ENCODE measurements at places on chromosomes 7 and 10.
A peak's percentile ranks its signal among the peaks of the same experiment; 100 is the strongest.

DNA sequence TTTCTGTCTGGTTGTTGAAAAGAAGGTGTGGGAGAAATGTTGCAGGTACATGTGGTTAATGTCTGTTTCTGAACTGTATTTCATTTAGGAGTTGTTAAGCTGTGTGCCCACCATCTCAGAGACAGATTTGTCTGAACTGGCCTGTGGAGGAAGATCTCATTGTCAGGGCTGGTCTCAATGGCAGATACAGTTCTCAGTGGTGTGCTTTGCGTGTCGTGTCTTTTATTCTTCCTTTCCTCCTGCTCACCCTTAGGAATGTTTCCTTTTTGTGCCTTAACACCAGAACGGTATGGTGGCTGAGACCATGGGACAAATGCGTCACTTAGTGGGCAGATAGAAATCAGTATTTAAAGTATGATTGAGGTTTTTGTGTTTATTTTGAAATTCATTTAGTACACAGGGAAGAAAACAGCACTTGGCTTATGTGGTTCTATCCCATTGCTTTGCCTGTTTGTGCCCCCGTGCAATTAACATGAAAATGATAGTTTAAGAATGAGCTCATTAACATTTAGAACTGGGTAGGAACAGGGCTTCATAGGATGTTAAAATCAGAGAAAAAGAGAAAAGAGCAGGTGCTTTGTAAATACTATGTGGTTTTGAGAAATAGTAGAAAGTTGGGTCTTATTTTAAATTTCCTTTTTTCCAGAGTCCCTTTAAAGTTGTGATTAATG is 112.6 kb downstream of the AUTS2 start:
- DNase-seq, result no peak

- DNase-seq, result no peak
These were observed 147.2 kb downstream of the MAPK8 start for GRCh38 chr10:48453451-48454301.

DNA sequence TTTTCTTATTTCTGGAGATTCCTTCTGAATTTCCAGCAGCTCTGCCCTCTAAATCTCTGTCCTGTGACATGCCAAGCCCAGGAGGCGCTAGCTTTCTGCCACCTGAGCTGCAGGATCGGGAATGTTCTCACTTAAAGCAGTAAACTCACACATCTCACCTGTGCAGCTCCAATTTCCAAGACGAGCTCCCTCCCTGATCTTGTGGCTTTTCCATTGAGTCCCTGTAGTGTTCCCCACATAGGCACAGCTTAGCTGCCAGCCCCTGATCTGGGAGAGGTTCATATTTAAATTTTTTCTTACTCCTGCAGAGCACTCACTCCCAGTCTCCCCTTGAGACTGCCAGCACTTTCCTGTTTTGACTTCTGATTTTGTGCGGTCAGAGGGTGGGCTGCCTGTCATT is 479.3 kb downstream of the GLRX3 start:
- DNase-seq, result no peak

DNA sequence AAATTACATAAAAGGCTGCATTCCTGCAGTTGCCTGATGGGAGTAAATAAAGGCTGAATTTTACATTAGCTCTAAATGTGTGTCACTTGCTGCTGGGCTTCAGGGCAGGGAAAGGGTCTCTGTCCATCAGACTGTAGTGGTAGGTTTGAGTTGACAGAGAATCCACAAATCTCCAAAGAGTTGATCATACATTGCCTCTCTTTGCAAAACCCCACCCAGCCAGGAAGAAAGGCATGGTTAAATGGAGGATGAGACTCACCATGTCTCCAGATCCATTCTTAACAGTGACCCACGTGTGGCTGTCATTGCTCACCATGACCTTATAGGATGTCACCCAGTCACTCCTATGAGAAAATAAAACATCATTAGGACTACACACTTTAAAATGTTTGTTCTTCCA is 92.8 kb downstream of the CPXM2 start:
- no peak for DNase-seq

- DNase-seq, result no peak
These were observed 12.6 kb upstream of the SLC16A12 start for GRCh38 chr10:89547853-89548513.

- DNase-seq, result no peak
These were observed 291.5 kb downstream of the SDK1 start for GRCh38 chr7:3592401-3593134.

DNA sequence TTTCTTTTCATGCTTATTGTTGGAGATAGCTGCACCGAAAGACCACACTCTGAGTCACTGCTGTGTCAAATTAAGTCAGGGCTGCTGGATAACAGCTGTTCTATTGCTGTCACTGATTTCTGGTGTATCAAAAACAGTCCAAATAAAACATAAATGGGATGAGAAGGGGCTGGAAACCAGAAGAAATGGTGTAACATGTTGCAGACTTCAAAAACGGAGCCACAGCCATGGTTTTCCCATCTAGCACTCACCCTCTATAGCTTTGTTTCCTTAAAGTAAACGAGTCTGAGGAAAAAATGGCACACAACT is 103.3 kb upstream of the DIP2C start:
- DNase-seq, result no peak

- no peak for DNase-seq
These were observed 82.9 kb upstream of the PDGFA start for GRCh38 chr7:602341-603141.

DNA sequence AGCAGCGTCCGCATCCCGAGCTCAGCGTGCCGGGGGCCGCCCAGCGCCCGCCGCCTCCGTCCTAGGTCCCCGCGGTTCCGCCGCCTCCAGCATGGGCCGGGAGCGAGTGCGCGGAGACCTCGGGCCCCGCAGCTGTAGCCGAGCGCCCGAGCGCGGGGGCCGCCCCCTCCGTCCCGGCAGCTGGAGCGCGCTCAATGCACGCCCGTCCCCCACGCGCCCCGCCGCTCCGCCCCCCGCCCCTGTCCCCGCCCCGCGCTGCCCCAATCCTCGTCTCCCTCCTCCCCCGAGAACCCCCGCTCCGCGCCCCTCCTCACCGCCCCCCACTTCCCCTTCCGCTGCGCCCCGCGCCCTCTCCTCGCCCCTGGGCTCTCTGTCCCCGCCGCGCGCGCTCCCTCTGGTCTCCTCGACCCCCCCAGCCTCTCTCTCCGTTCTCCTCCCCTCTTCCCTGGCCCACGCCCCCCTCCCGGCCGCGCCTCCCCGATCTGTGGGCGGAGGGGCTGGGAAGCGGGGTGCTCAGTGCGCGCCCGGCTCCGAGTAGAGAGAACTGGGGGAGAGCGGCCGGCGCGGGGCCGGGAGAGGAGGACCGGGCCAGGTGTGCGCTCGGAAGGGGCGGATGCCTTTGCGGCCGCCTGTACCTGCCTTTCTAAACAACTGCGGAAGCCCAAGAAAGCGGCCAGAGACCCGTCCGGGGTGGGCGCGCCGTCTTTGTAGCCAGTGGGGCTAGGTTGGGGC is at the start of gene VIPR2:
TSS of gene VIPR2 (minus strand) at position 110 of the 732 bp plus-strand sequence. CDS start at position 14, 96 bp downstream.
- DNase-seq, result no peak

DNA sequence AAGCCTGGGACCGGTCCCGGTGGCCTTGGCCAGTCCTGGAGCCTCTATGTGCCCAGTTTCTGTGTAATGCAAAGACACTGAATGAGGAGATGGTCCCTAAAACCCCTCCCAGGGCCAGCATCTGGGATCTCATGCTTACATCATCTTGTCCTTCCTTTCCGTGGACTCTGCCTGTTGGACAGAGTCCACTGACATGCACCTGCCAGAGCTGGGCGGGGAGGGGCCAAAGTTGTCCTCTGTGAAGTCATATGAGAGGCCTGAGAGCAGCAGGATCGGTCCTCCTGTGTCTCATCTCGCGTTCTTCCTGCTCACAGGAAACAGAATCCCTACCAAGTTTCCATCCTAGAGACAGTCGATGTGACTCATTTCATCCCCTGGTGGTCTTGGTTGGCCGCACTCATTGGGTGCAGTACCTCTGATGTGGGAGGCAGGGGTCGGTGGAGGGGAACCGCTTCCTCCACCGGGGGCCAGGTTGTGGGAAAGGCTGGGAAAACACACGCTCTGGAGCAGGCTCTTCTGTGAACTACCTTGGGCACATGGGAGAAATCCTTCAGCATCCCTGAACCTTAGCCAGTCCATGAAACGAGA is 389.6 kb upstream of the PODXL start:
- DNase-seq, result no peak

- DNase-seq, result no peak
These were observed 353.2 kb downstream of the GPAM start for GRCh38 chr10:111830359-111830758.

GRCh38 chr10:9898633-9899395 is 1118.9 kb upstream of the CELF2 start:
- no peak for DNase-seq

DNA sequence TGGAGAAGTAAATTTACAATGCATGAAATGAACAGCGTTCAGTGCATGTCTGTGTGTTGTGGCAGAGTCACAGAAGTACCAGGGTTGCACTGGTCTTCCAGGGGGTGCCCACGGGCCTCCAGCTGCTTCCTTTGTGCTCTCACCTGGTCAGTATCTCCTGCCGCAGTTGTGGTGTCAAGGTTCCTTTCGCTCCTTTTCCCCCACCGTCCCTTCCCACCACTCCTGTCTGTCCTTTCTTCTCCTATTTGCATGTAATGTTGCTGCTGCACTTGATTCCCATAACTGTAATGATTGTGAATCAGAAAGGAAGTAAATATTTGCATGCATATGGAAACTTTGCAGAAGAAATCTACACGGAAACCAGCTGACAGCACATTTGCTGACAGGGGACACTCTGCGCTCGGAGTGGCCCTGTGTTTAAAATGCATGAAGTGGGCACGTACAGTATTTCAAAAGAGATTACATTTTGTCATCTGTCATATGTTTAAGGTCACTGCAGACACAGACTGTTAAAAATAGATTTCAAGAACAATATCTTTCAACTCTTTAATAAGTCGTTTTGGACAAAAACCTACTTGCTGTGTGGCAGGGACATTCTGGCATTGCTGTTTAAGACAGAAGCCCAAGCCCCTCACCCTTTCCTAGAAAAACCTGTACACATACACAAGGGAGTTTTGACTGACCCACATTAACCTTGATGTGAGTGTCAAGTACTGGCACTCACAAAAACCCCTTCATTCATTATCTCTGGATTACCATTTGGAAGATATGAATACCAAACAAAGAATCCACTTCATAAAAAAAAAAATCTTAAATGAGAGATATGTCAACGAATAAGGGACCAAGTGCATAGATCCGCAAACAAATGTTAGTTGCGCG is 336.7 kb upstream of the KLF6 start:
- DNase-seq, result no peak

- no peak for DNase-seq
These were observed 65.2 kb upstream of the FEZF1 start for GRCh38 chr7:122369756-122370155.

DNA sequence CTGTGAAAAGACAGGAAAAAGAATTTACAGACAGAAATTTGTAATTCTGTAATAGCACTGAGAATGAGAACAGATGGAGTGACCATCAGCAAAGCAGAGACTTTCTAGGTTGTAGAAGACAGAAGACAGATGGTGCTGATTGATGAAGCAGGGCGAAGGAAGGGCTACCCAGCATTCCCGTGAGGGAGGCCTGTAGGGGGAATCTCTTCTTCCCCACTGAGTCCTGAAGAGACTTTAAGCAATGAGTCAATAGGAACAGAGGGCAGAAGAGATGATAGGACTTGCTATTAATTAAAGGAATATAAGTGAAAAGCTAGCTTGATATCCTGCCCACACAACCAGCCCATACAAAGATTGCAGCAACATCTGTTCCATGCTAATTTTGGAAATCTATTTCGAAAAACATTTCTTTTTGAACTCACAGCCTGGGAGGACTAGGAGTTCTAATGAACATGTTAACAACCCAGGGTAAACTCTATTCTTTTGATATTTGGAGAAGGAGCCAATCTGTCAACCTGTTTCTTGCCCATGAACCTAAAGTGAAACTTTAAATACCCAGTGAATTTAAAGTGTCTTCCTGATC is 44.1 kb downstream of the RALA start:
- DNase-seq, result no peak

DNA sequence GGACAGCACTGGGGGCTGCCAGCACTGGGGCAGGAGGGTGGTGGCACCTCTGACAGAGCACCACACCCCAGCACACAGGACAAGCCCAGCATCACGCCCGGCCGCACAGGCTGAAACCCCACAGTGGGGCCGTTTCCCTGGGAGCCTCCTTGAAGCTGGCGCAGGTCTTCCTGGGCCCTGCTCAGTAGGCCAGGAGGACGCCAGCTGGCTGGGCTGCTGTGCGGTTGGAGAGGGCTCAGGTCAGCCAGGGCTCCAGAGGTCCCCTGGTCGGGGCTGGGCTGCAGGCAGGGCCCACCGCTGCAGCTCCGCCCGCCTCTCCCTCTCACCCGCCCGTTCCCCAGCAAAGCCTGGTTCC is 137.3 kb downstream of the TCERG1L start:
- DNase-seq, result no peak

DNA sequence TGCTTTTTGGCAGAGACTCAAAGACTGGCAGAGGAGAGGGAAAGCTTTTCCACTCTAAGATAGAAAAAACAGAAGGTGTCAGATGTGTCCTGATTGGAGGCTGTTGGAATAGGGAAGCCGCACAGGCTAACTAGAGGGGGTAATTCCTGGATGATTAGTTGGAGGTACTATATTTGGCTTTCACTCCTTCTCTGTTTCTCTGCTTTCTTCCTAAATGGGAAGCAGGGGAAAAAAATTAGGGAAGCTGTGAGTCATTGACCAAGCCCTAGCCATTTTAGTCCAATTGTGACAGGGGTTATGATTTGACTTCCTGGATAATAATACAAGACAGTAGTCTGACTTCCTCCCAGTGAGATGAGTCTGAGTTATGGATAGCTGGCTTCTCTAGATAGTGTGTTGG is 475.2 kb upstream of the CELF2 start:
- DNase-seq, result no peak

GRCh38 chr10:122293961-122294380 is 22.9 kb downstream of the BTBD16 start:
- DNase-seq, result peak; percentile 85

DNA sequence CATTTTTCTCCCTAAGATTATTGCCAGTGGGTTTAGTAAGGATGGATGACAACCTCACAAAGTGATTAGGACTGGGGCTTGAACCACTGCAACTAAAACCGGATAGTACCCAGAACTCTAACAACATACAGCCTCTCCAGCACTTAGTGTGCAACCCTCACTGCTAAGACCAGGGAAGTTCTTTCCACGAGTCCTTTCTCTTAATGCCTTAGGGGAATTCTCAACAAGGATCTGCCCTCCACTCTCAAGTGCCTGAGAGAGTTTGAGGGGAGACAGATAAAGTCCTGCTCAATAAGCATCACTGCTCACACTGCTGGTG is 104.6 kb downstream of the NRP1 start:
- no peak for DNase-seq

DNA sequence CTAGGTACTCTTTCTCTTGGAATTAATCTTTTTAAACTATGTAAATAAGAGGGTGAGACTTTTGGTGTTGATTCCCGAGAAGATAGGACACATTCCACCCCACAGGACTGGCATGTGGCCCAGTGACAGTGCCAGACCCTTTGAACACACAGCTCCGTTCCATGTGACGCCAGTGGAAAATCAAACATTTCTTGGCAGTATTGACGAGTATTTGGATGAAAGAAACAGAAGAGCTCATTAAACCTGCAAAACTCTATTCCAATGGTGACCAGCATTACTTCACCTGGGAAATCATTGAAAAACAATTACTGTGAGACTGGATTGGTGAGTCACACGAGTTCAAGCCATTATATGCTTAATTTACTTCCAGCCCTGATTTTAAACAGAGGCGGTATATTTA is 25.8 kb downstream of the AKR1E2 start:
- DNase-seq, result no peak

Measured in RWPE1 (cell line).